Ascending aorta (tissue), 2 donors: ENCODE measurements at places on chromosomes 4 and X.

DNA sequence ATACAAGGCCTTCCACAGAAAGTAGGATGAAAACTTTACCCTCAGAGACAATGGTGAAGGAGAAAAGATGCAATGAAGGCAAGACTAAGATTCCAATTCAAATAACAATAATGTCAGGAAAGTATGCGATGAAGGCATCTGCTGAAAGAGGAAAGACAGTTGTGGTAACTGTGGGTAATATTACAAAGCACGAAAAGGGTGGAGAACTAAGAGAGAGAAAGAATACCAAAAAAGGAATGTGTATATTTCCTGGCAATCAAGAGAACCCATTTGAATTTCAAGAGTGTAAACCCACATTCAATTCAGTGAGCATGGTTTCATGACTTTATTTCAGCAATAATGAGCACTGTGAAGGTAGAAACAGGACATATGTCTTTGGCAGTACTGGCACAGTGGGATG, 225.5 kb downstream of the PALLD start:
- H3K27ac ChIP-seq = no peak overlapping the region
- H3K36me3 ChIP-seq = no peaks in the 10 kb centered on the region
- DNase-seq = no peak
- no peaks in the 10 kb centered on the region for H3K27me3 ChIP-seq

DNA sequence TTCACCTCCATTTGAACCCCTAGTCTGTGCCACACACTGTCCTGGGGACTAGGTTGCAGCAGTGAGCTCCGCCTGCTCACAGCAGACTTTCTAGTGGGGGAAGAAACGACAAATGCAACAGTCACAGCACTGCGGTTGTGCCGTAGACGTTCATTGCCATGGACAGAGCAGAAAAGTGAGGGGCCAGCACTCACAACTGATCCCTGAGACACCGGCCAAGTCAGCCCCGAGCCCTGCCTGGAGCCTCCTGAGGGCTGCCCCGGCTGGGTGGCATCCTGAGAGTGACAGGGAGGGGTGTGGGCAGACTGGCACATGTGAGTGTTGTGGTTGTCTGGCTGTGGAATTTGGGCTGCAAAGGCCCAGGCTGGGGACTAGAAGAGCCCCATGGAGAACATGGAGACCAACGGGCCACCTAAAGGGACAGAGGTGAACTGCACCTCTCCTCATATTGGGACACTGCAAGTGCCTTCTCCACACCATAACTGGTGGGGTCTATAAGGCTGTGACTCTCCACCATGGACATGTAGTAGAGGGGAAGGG, 4.6 kb downstream of the DUSP9 start:
- H3K27me3 ChIP-seq = peaks cover 12% of the 10 kb centered on the region
- no peaks in the 10 kb centered on the region for H3K36me3 ChIP-seq
- no peak overlapping the region for H3K27ac ChIP-seq

DNA sequence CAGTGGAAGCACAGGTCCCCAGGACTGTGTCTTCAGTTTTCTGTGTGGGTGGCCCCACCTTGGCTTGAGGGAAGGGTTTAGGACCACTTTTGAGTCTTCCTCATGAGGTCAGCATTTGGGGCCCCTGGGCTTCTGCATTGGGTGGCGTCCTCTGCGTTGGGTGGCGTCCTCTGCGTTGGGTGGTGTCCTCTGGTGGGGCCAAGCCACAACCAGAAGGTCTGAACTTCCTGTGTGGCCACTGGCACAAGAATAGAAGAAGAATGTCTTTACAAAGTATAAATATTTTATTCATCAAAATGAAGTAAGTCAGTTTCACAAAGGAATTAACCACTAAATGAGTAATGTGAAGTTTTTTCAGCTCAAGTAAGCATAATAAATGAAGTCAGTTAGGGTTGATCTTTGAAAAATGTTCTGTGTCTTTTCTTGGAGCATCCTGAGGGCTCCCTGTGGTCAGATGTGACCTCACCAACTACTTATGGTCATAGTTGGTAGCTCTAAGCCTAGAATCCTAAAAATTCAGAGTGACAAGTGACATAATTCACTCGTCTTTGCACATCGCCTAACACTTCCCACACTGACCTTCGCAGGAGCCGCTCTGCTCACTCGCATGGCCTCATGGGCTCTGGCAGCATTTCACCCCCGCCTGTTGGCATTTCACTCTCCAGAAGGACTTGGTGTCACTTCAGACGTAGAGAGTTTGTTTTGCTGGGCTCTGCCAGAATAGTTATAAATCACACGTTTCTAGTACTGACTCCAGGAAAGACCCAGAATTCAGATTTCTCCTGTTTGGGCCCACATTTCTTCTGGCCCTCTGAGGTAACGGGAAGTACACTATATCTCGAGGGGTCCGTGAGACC, 39.0 kb upstream of the HGFAC start:
- no peaks in the 10 kb centered on the region for H3K27me3 ChIP-seq
- H3K4me1 ChIP-seq = peaks cover 18% of the 10 kb centered on the region
- peak overlapping the region; percentile 83 for H3K27ac ChIP-seq
- peak; percentile 83 for DNase-seq
- H3K36me3 ChIP-seq = no peaks in the 10 kb centered on the region
- H3K4me3 ChIP-seq = no peak overlapping the region

GRCh38 chr4:7902101-7902553, 37.5 kb downstream of the AFAP1 start:
- H3K27ac ChIP-seq = peak overlapping the region; percentile 87
- H3K27me3 ChIP-seq = no peaks in the 10 kb centered on the region
- H3K36me3 ChIP-seq = no peaks in the 10 kb centered on the region
- H3K4me1 ChIP-seq = peaks cover 66% of the 10 kb centered on the region
- DNase-seq = no peak
- H3K4me3 ChIP-seq = no peak overlapping the region

DNA sequence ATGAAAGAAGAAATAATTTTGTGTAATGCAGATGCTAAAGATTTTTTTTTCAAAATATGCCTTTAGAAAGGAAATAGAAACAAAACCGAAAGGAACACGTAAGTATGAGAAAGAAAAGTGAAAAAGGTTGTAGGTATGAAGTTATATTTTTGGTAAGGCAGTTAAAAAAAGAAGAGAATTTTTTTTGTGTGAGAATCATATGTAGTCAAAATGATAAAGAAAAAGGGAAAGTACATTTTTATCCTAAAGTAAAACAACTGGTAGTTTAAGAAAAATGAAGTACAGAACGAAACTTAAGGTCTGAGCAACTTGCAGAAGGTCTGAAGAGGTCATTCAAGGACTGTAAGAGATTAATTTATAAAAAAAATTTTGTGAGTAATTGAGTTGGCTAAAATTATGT, 164.0 kb upstream of the TRAM1L1 start:
- no peak for DNase-seq
- no peaks in the 10 kb centered on the region for H3K27me3 ChIP-seq
- no peak overlapping the region for H3K27ac ChIP-seq
- H3K4me3 ChIP-seq = no peak overlapping the region
- no peaks in the 10 kb centered on the region for H3K36me3 ChIP-seq
- H3K4me1 ChIP-seq = no peaks in the 10 kb centered on the region

GRCh38 chrX:44012484-44013096, 39.4 kb upstream of the NDP start:
- H3K27me3 ChIP-seq = no peaks in the 10 kb centered on the region
- no peak overlapping the region for H3K4me3 ChIP-seq
- H3K27ac ChIP-seq = no peak overlapping the region
- peak; percentile 75 for DNase-seq
- H3K4me1 ChIP-seq = no peaks in the 10 kb centered on the region
- H3K36me3 ChIP-seq = no peaks in the 10 kb centered on the region

- H3K4me1 ChIP-seq = no peaks in the 10 kb centered on the region
- H3K27ac ChIP-seq = no peak overlapping the region
- no peaks in the 10 kb centered on the region for H3K27me3 ChIP-seq
- DNase-seq = no peak
- H3K36me3 ChIP-seq = no peaks in the 10 kb centered on the region
- no peak overlapping the region for H3K4me3 ChIP-seq
Measured at GRCh38 chrX:40950546-40950945, 134.7 kb upstream of the USP9X start.

GRCh38 chr4:169042608-169043007, 32.6 kb upstream of the CBR4 start:
- DNase-seq = no peak
- no peaks in the 10 kb centered on the region for H3K36me3 ChIP-seq
- H3K4me3 ChIP-seq = no peak overlapping the region
- no peak overlapping the region for H3K27ac ChIP-seq

DNA sequence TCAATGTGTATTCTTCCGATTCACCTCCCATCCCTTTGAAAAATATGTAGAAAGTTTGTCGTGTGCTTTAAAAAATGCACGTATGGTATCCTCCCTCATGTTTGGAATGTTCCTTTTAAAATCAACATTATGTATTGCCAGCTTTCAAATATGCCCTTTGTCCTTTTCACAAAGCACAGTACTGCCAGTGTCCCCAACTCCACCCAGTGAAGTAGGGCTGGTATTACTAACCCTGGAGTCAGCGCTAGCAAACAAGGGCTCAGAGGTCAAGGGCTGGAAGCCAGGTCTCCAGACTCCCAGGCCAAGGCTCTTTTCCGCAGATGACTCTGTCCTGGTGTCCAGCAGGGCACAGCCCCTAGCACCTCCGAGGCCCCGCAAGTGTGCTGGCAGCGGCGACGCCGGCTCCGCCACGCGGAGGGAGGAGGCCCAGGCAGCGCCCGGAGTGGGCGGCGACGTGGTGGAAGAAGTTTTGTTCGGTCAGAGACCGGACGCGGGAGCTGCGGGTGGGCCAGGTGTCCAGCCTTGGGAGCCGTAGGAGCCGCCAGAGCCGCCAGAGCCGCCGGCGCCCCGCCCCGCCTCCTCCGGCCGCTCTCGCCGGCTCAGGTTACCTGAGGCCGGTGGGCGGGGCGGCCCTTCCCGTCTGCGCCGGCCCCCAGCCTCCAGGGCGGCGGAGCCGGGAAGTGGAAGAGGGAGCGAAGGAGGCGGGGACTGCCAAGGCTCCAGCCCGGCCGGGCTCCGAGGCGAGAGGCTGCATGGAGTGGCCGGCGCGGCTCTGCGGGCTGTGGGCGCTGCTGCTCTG, at the start of gene IL13RA1:
Gene IL13RA1, plus strand, starts transcription at position 720 of the 799 bp plus-strand sequence. Its CDS starts 33 bp downstream, at position 753.
- H3K27ac ChIP-seq = peak within 1 kb of the TSS; percentile 92
- DNase-seq = peak; percentile 90
- H3K4me3 ChIP-seq = peak within 1 kb of the TSS; percentile 65
- peaks cover 3% of the 10 kb centered on the region for H3K4me1 ChIP-seq
- no peaks in the 10 kb centered on the region for H3K27me3 ChIP-seq

DNA sequence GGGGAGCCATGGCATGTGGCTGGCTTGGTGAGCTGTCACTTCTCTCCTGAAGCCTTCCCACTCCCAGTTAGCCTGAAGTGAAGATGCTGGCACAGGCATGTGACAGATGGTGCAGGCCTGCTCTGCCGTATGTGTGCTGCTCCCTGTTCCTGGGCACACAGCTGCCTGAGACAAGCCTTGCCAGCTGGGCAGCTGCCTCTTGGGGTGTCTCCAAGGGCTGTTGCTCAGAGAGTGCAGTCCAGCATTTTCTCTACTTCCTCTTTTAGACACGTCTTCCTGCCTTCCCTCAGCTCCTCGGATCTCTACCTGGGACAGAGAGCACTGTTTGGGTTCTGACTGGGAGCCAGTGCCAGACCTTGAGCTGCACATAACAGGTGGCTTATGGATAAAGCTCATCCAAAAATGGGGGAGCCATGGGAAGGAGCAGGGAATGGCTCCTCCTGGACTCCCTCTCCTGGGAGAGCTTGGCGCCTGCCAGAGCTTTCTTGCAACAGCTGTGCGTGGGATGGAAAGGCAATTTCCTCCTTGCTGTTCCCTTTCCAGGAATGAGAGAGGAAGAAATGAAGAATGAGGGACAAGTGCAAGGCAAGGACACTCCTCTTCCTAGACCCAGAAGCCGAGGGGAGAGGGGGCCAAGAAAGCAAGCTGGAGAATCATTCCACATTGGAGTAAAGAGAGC, 132.9 kb downstream of the MSL3 start:
- no peaks in the 10 kb centered on the region for H3K27me3 ChIP-seq
- H3K27ac ChIP-seq = no peak overlapping the region
- H3K4me3 ChIP-seq = no peak overlapping the region
- H3K36me3 ChIP-seq = no peaks in the 10 kb centered on the region
- no peak for DNase-seq

- H3K27ac ChIP-seq = peak overlapping the region; percentile 96
- peak overlapping the region; percentile 69 for H3K4me3 ChIP-seq
- peaks cover 2% of the 10 kb centered on the region for H3K36me3 ChIP-seq
- no peaks in the 10 kb centered on the region for H3K27me3 ChIP-seq
Measured at GRCh38 chr4:5710065-5710960, 688 bp upstream of the EVC start.

- no peak overlapping the region for H3K4me3 ChIP-seq
- H3K27ac ChIP-seq = peak overlapping the region; percentile 79
- peaks cover 13% of the 10 kb centered on the region for H3K4me1 ChIP-seq
- peaks cover 31% of the 10 kb centered on the region for H3K36me3 ChIP-seq
- H3K27me3 ChIP-seq = no peaks in the 10 kb centered on the region
- DNase-seq = no peak
Measured at GRCh38 chr4:76753814-76754213, 144.1 kb downstream of the SOWAHB start.

DNA sequence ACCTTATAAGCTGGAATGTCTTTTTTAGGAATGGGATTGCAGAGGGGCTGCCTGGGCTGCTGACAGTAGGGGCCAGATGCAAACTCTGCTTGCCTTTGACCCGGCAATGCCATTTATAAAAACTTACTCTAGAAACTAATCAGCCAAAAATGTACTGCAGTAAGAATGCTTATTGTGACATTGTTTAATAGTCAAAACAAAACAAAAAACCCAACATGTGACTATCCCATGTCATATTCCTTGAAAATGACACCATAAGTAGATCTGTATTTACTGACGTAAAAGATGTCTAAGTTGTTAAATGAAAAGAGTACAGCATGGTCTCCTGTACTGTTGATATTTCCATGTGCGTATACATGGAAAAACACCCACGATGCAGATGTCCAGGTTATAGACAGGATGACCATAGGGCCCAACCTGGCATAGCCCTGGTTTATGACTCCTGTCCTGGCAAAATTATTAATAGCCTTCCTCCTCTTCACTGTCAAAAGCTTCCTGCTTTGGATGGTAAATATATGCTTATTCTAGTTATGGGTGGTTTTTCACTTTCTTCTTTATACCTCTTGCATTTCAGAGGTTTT, 138.9 kb downstream of the PTTG2 start:
- peaks cover 3% of the 10 kb centered on the region for H3K4me1 ChIP-seq
- H3K4me3 ChIP-seq = no peak overlapping the region
- peaks cover 10% of the 10 kb centered on the region for H3K36me3 ChIP-seq
- no peaks in the 10 kb centered on the region for H3K27me3 ChIP-seq
- DNase-seq = no peak

DNA sequence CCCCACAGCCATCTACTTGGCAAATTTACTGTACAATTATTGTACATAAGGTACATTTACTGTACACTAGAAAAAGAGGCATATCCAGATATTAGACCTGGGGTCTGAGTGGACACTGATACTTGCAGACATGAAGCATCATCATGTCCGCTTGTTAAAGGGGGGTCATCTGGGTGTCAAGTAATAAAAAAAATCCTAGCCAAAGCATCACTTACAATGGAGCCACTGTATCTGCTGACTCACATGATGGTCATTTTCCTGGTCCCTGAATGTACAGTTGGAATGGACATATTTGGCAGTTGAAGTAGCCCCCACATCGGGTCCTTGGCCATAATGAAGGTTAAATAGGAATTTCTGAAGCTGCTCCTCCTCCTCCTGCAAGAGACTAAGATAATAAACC, 228.8 kb downstream of the THOC2 start:
- no peaks in the 10 kb centered on the region for H3K27me3 ChIP-seq
- H3K4me1 ChIP-seq = no peaks in the 10 kb centered on the region
- H3K4me3 ChIP-seq = no peak overlapping the region
- no peak for DNase-seq
- no peak overlapping the region for H3K27ac ChIP-seq
